Right hindlimb (tissue), 1 donor: ENCODE measurements at places on chromosomes 13 and 19.
A peak's percentile ranks its signal among the peaks of the same experiment; 100 is the strongest.

DNA sequence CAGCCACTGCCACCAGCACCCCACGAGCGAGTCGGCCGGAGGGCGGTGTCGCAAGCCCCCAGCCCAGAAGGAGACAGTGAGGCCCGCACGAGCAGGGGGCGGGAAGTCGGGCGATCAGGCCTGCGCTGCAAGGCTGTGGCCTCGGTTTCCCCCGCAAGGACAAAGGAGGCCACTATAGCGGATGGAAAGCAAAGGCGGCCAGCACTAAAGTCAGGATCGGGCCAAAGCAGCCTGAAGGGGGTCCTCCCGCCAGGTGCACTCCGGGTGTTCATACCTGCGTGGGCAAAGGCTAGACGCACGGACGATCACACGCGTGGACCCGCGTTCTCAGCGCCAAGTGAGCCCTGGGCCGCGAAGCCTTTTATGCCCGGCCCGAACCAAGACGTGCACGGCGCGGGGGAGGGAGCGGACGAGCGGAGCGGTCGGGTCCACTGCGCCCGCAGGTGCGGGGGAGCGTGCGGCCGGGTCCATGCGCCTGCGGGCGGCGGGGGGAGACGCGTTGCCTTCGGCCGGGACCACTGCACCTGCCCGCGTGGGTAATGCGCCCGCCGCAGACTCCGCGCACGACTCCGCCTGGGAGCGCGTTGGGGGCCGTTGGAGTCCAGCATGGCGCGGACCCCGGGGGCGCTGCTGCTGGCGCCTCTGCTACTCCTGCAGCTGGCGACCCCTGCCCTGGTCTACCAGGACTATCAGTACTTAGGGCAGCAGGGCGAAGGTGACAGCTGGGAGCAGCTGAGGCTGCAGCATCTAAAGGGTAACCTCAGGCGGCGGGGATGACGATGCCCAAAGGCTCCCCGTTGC is at the start of the genes PRDX2 and THSD8:
PRDX2 (minus strand) TSS at position 335 of the 801 bp plus-strand sequence. CDS start 539 bp downstream, outside the sequence.
THSD8 (plus strand) TSS at position 604 of the 801 bp plus-strand sequence; CDS start at position 607, 3 bp downstream.
- peak; percentile 84 for DNase-seq

DNA sequence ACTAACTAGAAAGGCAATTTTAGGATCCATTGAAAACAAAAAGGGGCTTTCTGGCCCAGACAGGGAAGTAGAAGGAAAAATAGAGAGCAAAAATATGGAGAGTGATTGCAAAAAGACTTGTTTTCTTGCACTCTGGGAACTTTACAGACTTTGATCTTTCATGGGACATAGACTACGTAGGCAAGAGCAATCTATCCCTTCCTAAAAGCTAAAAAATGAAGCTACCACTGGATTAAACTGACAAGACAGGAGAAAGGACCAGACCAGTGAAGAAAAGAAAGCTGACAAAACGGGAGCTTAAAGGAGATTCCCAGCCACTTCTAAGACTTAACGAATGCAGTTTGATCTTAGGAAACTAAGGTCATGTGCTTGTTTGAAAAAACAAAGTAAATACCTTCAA is 524.5 kb downstream of the KLF5 start:
- no peak for DNase-seq

DNA sequence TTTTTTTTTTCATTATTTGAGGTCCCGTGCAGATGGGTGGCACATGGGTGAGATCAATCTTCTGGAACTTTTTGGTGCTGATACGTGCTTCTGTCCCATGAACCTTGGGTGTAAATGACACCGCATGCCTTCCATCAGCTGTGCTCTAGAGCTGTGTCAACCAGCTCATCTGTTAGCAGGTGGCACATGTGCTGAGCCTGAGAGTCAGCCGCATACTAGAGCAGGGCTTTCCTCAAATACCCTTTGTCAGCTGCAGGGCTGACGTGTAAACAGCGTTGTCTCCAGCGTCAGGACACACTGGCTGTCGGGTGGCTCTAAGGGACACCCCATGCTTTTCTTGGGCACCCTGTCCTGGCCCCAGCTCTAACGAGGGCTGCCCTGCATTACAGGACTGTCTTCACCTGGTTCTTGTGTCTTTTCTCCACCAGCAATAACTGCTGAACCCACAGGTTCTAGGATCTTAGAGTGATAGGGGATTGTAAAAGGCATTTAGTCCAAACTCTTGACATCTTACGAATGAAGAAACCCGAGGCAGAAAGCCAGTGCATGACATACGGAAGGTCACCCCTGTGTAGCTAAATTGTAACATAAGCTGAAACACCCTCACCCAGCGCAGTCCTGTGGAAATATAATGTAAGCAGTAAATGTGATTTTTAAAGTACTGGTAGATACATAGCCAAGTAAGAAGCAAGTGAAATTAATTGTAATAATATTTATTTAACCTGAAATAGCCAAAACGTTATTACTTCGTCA is 119.5 kb downstream of the LRCH1 start:
- DNase-seq: peak; percentile 44

DNA sequence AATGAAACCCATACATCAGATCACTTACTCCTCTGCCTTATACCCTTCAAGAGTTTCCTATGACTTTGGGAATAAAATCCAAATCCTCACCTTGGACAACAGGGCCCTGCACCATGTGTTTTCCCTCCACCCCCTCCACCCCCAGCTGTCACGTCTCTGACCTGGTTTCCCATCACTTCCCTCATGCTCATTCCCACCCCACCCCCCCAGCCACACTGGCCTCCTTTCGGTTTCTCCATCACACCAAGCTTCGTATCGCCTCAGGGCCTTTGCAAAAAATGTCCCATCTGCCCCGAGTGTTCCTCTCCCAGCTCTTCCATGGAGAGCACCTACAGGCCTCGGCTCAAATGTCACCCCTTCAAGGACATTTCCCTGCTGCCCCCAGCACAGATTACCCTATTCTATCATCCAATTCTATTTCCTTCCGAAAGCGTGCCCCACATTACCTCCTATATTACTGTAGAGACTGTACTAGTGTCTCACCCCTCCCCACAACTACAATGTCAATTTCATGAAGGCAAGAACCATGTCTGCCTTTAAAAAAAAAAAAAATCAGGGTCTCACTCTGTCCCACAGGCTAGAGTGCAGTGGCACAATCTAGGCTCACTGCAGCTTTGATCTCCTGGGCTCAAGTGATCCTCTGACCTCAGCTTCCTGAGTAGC is 16.8 kb upstream of the FFAR2 start:
- no peak for DNase-seq

DNA sequence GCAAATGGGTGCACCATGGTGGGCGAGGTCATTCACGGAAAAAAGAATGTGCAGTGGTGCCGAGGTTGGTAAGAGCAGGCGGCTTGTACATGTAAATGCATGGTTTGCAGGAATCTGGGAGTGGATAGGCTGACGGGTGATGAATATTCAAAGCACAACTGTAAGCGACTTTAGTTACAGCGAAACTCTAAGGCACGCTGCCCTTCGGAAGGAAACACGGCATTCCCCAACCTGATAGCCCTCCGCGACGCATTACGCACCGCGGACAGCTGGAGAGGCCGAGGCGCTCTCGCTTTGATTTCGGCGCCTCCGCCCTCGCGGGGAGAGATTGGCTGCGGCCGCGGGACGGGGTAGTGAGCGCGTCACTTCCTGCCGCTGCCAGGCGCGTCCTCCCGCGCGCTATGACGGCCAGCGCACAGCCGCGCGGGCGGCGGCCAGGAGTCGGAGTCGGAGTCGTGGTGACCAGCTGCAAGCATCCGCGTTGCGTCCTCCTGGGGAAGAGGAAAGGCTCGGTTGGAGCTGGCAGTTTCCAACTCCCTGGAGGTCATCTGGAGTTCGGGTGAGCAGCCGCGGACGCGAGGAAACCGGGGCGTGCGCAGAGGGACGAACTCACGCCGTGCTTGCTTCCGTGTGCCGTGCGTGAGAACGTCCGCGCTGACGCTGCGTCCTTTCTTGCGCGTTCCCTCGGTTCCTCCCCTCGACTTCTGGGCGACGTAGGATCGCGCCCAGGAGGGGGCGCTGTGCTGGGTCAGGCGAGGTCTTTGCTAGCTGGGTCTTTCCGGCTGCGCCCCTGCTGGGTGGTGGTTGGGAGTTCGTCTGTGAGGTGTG is at the start of gene NUDT15:
NUDT15 (plus strand) TSS at position 381 of the 828 bp plus-strand sequence; CDS start at position 402, 21 bp downstream.
- DNase-seq: peak; percentile 96

- no peak for DNase-seq
These were observed 8.0 kb upstream of the GARRE1 start for GRCh38 chr19:34246340-34246739.

- DNase-seq: no peak
These were observed 9.5 kb upstream of the KLK14 start for GRCh38 chr19:51091895-51092873.

GRCh38 chr19:16342002-16342715 is 17.5 kb downstream of the KLF2 start:
- peak; percentile 80 for DNase-seq

GRCh38 chr13:46817095-46817494 is 20.1 kb upstream of the ESD start:
- no peak for DNase-seq

DNA sequence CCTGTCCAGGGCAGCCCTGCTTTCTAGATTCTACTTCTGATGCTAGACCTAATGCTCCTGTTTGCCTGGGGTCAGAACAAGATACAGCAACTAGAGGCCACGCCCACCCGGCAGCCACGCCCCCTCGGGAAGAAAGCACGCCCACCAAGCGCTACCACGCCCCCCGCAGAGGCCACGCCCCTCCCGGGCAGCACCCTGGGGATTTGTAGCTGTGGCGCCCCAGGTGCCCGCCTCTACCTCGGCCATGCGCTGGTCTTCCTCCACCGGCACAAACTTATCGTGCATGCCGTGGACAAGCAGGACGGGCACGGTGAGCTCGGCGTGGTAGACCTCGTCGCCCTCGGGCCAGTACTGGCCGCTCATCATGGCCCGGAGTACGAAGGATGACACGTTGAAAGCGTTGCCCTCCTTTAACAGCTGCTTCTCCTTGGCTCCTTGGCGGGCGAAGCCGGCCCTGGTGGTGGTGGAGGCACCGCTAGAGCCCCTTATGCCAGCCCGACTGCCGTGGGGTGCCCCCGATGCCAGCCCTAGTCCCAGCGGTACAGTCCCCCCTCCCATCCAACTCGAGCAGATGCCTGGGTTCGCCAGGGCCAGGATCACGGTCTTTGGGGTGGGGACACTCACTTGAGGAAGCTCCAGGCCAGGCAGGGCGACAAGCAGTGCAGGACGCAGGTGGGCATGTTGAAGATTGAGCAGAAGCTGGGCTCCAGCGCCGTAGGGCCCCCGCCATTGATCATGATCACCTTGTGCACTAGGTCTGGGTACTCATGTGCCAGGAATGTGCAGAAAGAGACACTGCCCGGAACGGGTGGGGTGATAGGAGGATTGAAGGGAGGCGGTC is 9.0 kb downstream of the ABHD8 start:
- DNase-seq: no peak

GRCh38 chr19:40995355-40995754 is 4.3 kb downstream of the CYP2B6 start:
- DNase-seq: no peak

- no peak for DNase-seq
These were observed 244.8 kb downstream of the PCDH20 start for GRCh38 chr13:61170856-61171255.

- DNase-seq: no peak
These were observed 244.9 kb downstream of the ATP8A2 start for GRCh38 chr13:25616674-25617073.

GRCh38 chr13:32838945-32839344 is 177.3 kb upstream of the KL start:
- DNase-seq: peak; percentile 66

DNA sequence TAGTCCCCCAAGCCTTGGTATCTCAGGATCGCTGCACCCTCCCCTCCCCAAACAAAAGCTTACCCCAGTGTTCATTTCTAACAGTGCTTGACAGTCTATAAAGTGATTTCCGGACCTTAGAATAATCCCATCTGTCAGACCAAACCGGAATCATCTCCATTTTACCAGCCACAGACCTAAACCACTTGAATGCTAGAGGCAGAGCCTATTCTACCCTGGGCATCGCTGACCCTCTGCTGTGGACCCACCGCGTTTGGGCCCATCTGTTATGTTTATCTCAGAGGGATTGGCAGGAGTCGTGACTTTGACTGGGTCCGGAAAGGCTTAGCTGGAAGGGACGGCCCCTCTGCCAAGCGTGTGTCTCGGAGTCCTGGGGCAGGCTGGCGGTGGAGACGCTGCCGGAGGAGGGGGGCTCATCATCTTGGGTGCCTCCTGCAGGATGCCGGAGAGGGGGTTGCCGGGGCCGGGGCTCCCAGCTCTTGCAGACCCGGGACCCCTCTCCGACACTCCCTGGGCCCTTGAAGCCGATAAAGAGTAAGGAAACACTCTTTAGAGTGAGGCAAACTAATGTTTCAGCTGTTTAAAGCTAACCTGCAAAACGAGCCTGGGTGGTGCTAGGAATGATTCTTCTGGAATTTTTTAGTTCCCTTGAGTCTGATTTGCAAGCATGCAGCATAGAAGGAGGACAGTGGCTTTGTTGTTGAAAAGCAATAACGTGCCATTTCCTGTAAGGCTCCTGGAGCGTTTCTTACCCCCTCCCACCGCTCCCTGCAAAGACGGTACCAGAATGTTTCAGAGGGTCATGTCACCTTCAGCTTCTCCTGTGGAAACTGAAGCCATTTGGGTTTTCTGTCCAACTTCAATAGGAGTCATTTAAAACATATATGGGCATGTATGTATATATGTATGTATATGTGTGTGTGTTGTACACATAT is 1.3 kb downstream of the SLC25A42 start:
- no peak for DNase-seq

DNA sequence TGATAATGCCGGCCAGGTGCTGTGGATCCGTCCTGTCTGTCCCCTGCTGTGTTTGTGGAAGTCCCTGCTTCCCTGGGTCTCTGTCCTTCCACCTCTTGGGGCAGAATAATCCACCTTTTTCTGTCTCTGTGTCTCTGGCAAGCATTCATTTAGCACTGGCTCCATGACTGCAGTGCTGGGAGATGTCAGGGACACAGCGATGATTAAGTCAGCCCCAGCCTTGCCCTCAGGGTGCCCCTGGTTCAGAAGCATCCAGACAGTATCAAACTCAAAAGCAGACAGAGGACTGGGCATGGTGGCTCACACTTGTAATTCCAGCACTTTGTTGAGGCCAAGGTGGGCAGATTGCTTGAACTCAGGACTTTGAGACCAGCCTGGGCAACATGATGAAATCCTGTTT is 1.5 kb downstream of the HIPK4 start:
- DNase-seq: no peak

- DNase-seq: no peak
These were observed 13.7 kb downstream of the LILRA1 start for GRCh38 chr19:54606891-54607784.

- DNase-seq: no peak
These were observed 808 bp downstream of the DNMT1 start for GRCh38 chr19:10193790-10194499.

DNA sequence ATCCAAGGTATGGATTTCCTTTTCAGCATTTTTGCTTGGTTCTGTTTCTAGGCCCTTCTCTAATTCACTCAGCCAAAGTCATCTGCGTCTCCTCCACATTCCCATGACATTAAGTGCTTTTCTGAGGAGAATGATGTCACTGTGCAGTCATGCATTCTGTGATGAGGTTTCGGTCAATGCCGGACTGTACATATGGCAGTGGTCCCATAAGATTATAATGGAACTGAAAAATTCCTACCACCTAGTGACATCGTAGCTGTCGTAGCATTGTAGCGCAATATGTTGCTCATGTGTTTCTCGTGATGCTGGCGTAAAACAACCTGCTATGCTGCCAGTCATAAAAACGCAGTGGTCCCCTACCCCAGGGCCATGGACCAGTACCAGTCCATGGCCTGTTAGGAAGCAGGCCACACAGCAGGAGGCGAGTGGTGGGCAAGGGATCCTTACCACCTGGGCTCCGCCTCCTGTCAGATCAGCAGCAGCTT is 63.4 kb upstream of the TNFRSF19 start:
- DNase-seq: no peak
